ENCODE measurements at places on chromosomes 6 and 20.

- no peak for DNase-seq
Observed at GRCh38 chr6:67411036-67411435, 1224.0 kb upstream of the ADGRB3 start.

- DNase-seq: no peak
Observed at GRCh38 chr20:38270869-38271605, 10.5 kb upstream of the KIAA1755 start.

- no peak for DNase-seq
Observed at GRCh38 chr6:22239261-22239921, 57.4 kb downstream of the PRL start.

DNA sequence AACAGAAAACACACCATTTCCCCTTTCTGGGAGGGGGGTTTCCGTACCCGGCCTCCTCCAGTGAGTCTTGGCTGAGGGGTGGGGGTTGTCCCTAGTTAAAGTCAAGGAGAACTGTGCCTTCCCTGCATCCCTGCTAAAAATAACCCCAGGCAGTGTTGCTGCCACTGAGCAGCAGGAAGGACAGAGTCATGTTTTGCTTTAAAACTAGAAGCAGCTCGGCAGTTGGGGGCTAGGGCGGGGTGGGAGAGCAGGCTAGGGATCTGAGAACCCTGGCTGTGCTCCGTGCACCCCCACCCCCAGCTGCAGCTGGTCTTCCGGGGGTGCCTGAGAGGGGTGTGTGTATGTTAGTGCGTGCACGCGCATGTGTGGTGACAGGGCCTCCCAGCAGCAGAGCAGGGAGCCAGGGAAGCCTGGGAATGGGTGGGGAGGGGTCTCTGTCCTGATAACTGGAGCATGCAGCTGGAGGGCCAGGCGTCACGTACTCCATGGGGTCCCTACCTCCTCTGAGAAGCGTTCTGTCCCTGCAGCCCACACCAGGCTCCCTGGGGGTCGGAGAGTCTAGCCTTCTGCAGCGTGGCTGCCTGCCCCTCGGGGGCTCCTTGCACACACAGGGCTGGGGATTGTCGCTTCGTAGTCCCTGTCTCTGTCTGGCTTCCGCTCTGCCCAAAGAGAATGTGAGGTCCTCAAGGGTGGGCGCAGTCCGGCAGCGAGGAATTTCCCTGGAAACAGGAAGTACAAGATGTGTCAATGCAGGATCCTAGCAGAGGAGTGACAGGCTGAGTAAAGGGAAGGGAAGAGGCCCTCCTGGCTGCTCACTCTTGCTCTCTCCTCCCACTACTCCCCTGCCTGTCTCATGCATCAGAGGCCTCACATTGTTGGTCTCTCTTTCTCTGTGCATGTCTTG is 16.8 kb upstream of the ARMC12 start:
- DNase-seq: no peak

DNA sequence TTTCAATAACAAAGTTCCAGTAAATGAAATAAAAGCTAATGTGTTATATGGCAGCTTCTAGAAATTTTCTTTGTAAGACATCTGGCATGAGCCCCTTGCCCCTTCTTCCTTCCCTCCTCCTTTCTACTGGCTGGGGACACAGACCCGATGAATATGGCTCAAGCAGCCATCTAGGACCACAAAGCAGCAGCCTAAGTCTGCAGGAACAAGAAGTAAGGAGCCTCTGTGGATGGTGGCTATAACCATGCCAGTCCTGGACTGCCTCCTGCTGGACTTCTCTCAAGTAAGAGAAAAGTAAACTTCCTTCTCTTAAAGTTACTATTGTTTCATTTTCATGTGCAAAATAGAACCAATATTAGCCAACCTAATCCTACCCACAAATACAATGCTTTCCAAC is 114.9 kb upstream of the DST start:
- no peak for DNase-seq

- no peak for DNase-seq
Observed at GRCh38 chr6:141541581-141542324, 591.0 kb upstream of the GJE1 start.

- DNase-seq: no peak
Observed at GRCh38 chr6:105769987-105770386, 316.1 kb upstream of the PRDM1 start.

DNA sequence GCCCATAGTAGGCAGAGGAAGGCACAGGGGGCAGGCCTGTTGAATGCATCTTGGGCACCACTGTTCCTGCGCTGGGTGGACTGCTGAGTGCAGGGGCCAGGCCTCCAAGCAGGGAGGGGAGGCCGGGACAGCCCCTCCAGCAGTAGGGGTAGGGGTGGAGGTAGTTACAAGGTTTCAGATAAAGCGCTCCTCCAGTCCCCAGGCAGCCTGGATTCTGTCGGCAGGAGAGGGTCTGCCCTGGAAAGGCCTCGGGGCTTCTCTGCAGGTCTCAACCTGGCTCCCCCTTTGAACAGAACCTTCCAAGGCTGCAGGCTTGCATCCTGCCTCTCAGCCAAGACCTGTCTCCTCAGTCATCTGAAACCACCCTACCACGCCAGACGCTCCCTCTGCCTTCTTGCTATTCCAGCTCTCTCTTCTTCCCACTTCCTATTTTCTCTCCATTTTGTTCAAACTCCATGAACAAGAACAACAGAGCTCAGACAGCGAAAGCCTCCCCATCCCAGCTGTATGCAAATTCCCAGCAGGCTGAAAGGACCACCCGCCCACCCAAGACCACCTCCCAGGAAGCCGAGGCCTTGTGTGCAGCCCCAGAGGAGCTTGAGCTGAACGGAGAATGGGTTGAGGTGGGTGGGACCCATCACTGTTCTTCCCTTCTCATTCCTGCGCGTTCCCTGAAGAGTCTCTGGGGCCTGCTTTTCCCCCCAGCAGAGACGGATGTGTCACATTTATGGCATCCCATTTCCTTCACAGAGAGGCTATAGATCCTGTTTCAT is 1.4 kb downstream of the MLN start:
- DNase-seq: no peak

GRCh38 chr6:21912151-21912832 is 318.7 kb downstream of the SOX4 start:
- DNase-seq: no peak

GRCh38 chr6:106014955-106015354 is 71.2 kb upstream of the PRDM1 start:
- DNase-seq: no peak

- DNase-seq: no peak
Observed at GRCh38 chr6:79180052-79180451, 54.4 kb downstream of the HMGN3 start.

GRCh38 chr20:50415516-50416268 is 94.5 kb upstream of the PTPN1 start:
- DNase-seq: no peak

- DNase-seq: no peak
Observed at GRCh38 chr6:75819776-75820487, 70.9 kb downstream of the MYO6 start.

DNA sequence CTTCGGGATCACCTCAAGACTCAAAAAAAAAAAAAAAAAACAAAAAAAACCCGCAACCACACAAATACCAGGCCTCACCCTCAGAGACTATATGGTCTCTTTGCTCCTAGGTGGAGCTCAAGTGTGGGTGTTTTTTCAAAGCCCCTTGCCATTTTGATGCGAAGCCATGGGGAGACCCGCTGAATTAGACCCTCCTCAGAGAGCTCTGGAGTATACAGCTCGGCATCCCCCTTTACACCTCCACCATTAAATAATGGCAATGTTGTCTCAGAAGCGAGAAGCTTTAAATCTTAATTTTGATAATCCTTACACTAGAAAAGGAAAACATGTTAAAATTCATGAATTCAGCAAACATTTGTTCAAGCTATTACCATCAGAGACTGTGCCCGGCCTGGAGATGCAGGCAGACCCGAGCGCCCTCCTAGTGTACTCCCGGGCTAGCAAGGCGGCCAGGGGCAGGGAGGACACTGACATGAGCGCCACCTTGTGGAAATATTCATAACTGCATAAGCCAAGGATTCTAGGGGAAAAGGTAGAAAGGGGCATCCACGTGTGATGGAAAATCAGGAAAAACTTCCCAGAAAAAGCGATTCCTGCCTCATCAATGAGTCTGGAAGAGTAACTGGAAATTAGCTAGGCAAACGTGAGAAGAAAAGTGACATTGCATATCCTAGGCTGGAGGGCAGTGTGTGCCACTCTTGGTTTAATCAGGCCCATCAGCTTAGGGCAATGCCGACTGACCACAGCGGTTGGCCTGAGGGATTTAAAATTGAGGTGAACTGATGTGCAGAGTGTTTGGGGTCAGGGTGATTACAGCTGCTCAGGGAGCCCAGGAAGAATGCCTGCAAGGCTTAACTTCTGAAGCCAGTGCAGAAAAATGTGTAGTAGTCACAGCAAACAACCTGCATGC is 72.5 kb downstream of the B3GAT2 start:
- DNase-seq: peak; percentile 66

- no peak for DNase-seq
Observed at GRCh38 chr6:34243901-34244884, 4.6 kb downstream of the SMIM29 start.

DNA sequence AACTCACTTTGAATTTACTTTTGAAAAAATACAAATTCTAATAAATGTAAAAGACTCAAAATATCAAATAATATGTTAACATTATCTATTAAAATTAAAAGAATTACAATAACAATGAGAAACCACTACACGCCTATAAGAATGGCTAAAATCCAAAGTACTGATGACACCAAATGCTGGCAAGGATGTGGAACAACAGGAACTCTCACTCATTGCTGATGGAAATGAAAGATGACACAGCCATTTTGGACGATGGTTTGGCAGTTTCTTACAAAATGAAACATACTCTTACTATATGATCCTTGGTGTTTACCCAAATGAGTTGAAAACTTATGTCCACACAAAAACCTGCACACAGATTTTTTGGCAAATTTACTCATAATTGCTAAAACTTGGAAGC is 15.6 kb upstream of the STX11 start:
- no peak for DNase-seq

GRCh38 chr6:44725070-44725469 is 337.6 kb downstream of the CDC5L start:
- no peak for DNase-seq

DNA sequence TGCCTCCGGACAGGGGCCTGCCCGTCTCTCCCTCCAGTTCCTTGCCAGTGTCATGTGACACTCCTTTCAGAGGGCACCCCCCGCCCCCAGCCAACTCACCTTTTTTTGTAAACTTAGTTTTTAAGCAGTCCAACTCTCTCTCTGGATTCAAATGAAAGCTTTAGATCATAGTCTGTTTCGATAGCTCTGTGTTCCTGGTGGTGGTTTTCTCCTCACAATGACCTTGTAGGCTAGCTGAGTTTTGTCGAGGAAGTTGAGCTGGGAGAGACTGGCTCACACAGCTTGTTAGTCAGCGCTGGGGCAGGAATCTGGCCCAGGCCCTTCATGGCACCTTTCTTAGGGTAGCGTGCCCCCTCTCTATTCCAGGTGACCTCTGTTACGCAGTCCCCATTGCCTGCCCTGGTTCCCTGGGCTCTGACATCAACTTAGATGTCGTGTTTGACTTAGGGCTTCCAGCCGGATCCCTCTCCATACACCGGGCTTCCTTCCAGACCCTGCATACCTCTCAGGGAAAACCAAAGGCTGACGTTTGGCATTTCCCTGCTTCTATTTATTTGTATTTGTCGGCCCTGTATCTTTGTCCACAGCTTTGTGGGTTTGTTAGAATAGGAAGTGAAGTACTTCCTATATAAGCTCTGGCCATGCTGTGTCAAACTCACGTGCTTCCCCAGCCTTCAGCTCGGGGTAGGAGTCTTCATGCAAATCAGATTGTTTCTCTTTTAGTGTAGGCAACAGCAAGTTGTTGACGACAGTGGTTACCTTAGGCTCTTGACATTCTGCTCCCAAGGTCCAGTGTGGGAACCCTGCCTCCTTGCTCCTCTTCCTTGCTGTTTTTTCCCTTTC is 12.7 kb downstream of the IGF2R start:
- DNase-seq: no peak

GRCh38 chr6:32825966-32826365 is 9.2 kb upstream of the HLA-DOB start:
- no peak for DNase-seq

DNA sequence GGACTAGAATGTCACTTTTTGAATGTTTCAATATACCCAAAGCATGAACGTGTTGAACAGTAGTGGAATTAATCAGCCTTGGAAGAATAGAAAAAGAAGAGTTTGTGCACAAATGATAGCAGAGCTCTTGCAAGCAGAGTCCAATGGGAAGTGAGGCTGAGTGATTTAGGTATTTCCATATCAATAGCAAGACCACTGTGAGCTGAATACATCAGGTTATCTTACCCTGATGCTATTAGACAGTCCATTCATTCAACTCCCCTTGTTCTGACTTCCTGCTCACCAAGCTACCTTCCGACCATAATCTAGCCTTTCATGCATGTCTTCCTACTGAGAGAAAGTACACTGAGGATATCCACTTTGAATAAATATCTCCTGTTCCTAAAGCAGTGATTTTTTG is 349.2 kb upstream of the RNF217 start:
- no peak for DNase-seq

Measured in mesothelial cell of epicardium (in vitro differentiated cells).